Hindlimb muscle (tissue), 1 donor: ENCODE measurements at places on chromosomes 12 and 14.

- DNase-seq = no peak
These were observed 100.8 kb upstream of the DAAM1 start for GRCh38 chr14:59087711-59088110.

DNA sequence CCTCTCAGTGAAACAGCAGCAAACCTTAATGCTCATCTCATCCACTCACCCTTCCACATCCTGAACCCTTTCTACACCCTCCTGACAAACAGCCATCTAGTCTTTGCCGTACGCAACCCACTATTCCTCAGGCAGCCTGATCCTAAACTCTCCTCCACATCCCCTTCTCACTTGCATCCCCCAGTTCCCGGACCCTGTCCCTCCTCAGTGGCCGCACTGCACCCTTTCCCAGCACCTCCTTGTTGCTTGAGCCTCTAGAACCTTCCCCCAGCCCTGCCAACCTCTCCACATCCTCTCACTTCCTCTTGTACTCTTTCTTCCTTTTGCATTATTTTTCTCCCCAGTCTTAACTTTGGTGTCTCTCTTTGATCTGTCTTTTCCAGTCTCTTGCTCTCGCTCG lies 42.9 kb downstream of the IQSEC3 start:
- no peak for DNase-seq

GRCh38 chr12:3035815-3036702 lies 41.1 kb upstream of the TSPAN9 start:
- no peak for DNase-seq

DNA sequence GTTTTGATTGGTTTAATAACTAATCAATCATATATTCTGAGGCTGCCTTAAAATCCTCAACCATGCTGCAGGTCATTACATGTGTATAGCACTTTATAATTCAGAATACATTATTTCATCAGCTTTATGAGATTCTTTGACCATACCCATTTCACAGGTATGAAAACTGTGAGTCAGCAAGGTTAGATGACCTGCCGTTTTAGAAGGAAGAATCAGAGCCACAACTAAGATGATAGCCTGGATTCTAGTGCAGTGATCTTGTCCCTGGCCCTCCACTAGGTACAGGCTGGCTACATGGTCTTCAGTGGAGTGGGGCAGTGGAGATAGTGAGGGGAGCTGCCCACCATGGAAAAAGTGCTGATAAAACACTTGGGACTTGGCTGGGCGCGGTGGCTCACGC lies 154.4 kb upstream of the MAX start:
- no peak for DNase-seq

GRCh38 chr14:31692376-31692781 lies 131.2 kb downstream of the NUBPL start:
- no peak for DNase-seq

- DNase-seq = peak; percentile 21
These were observed 19.6 kb downstream of the TMPRSS12 start for GRCh38 chr12:50862316-50862715.

DNA sequence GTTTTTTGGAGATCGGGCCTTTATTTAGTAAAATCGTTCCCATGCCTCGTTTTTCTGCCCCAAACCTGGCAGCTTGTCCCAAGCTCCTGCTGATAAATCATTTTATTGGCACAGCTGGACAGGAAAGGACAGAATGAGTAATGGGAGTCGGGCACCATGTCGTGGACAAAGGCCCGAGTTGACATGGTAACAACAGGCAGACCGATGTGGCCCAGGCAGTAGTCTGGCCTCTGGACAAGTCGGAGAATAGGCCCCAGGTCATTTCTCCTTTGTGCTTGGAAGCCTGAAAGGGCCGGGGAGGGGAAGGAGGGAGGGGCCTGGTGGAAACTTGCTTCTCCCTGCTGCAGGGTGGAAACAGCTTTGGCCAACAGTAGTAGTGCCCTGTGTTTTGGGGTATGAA lies 234.9 kb downstream of the SUDS3 start:
- no peak for DNase-seq

- no peak for DNase-seq
These were observed 33.9 kb upstream of the TBX5 start for GRCh38 chr12:114439817-114440216.

DNA sequence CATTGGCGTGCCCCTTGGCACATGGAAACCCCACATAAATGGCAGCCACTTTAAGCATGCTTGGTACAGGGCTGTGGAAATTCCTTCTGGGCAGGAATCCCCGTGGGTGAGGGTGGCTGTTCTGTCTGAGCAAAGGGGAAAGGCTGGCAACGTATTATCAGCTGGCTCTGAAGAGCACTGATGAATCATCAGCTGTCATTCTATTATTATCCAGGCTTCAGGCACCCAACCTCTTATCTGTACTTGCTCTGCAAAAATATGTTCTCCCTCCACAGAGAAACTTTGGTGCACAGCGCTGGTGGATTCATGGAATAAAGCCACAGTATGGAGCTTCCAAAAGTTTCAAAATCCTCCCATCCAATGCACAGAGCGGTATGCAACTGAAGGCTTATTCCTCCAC lies 167.1 kb downstream of the TBX5 start:
- no peak for DNase-seq

GRCh38 chr12:85874031-85874461 lies at the start of gene NTS:
NTS (plus strand) TSS chr12:85874295; CDS start chr12:85874404, 109 bp downstream.
- DNase-seq = no peak

- no peak for DNase-seq
These were observed 184.4 kb upstream of the SLC38A2 start for GRCh38 chr12:46556819-46557524.

DNA sequence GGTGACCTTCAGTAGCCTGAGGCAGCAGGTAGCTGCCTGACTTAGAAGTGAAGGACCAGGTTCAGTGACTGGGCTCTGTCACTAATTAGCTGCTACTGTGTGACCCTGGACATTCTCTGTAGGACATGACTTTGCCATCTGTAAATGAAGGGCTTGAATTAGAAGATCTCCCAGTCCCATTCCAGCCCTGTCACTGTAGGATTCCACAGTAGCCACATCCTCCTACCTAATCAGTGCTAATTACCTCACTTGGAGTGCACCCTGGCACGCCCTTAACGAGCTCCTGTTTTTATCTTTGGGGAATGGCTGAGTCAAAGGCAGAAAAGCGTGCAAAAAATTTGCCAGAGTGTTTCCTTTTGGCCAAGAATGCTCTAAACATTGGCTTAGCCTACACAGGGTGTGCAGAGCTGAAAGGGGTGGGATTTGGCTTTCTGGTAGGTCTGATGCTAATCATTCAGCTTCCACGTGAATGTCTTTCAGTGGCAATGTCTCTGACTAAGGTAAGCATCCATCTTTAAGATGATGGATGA lies 6.8 kb downstream of the NTF3 start:
- no peak for DNase-seq

DNA sequence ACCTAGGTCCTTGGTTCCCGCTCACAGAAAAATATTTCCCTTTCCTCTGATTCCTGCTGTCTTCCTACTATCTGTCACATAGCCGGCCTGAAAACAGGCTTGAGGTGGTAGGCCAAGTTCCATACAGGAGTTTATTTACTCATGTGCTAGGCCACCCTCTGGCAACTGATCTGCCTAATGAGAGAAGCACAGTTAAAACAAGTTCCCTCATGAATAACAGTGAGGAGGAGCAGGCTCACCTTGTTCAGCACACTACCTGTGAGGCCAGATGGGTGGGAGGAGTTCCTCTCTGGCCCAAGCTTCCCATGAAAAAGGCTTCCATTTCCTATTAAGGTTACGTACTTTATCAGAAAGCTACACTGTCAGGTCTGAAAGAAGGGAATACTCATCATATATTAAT lies 206.0 kb downstream of the MYRFL start:
- DNase-seq = no peak
